EL (cell line): ENCODE measurements at places on chromosomes 1 and 21.

DNA sequence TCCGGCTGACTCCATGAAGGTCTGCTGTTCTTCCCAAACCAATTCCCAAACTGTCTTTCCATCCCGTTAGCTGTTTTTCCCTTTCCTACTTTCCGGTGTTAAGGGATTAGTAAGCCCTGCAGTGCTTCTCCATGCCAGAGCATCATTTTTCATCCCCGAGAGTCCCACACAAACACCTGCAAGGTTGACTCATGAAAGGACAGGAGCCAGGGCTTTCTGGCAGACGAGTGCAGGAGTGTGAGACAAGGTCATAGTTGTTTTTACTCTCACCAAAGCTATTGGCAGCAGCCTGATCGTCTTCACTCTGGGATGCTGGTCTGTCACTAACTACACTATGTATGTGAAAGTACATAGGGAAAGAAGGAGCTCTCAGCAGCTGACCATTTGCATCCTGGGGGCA lies 10.2 kb upstream of the BECN2 start:
- DNase-seq = no peak

DNA sequence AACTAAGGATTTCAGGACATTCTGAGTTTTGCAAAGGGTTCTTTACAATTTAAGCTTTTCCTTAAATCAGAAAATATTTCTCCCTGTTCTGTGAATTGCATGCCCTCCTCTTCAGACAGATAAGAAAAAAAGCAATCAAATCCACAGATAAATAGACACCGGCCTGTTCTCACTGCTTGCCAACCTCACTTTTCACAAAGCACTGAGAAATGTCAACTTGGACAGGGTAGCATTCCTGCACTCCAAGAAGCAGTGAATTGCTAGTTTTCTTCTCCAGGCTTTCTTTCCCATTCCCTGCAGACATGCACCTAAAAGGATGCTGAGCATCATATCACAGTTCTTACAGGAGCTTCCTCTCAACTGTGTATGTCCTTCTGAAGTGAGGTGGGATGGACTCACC lies 226.0 kb downstream of the CHRM3 start:
- no peak for DNase-seq

- DNase-seq = no peak
Observed at GRCh38 chr1:5885471-5886139, 106.6 kb downstream of the NPHP4 start.

- DNase-seq = no peak
Observed at GRCh38 chr1:107649023-107649422, 316.0 kb downstream of the VAV3 start.

DNA sequence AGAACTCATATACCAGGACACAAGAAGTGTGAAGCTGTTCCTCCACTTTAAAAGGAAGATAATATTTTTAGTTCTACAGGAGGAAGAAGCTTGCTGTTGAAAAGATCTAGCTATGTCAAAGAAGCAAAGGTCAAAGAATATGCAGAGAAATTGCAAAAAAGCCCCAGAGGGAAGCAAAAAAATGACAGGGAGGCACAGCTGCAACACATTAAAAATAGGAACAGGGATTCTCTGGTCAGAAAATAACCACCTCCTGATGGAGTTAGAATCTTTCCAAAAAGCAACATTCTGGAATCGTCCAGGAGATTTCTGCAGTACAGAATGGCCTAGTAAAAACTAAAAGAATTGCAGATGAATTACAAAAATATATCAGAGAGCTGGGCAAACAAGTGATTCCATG lies 238.9 kb upstream of the PRMT6 start:
- DNase-seq = no peak

DNA sequence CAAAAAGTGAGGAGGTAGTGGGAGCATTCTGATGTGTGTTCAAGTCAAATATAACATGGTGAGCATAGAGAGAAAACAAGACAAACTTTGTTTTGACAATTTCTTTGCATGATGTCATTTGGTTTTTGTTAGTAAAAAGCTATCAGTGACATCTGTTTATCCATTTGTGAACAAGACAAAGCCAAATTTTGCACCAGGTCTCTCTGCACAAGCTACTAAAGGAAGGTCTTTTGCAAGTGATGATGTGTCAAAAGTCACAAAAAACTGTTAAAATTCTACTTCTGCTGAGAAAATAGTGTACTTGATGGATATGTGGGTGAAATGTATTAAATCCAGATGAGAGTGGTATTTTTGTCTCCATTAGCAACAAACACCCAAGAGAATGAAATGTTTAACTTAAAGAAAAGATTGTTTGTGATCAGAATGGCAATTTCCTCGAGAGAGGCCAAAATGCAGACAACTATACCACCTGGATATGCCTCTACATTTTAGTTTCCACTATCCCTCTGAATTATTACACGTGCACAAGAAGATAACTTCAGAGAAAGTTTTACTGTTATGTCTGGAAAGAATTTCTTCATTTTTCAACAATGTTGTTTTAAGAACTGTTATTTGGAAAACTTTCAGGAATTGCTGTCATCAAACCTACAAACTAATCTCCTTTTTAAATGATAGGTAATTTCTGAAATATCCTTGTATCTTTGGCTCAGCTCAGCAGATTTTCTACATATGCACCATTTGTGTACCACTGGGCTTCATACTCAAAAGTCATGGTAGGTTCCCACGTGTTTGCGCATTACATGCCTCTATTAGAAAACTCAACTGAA lies 807.4 kb upstream of the ADGRL2 start:
- no peak for DNase-seq

- DNase-seq = no peak
Observed at GRCh38 chr1:116911188-116911553, 1.5 kb downstream of the PTGFRN start.

GRCh38 chr21:20997636-20998455 lies at the start of gene NCAM2:
Gene NCAM2, plus strand, starts transcription at chr21:20998409.
- DNase-seq = peak; percentile 68

- no peak for DNase-seq
Observed at GRCh38 chr1:2076826-2077225, 26.6 kb downstream of the PRKCZ start.
